ENCODE measurements at places on chromosomes 3 and 15. TPM values are rescaled to one million over a fixed set of nuclear protein-coding genes. Genes with fewer than 3 reads are reported as not detected.

Gene NFKBIZ
- total RNA-seq, result 126 TPM

Gene FBN1
- 333 TPM for total RNA-seq

Gene CHRM5
- total RNA-seq, result under 0.01 TPM

- DNase-seq, result no peak
Measured at GRCh38 chr15:51736751-51737521, 519 bp downstream of the LYSMD2 start.

GRCh38 chr3:4139462-4140140 is 163.6 kb upstream of the SETMAR start:
- DNase-seq, result no peak

GRCh38 chr15:34753236-34753894 is 1.4 kb downstream of the GJD2 start:
- DNase-seq, result peak; percentile 64

DNA sequence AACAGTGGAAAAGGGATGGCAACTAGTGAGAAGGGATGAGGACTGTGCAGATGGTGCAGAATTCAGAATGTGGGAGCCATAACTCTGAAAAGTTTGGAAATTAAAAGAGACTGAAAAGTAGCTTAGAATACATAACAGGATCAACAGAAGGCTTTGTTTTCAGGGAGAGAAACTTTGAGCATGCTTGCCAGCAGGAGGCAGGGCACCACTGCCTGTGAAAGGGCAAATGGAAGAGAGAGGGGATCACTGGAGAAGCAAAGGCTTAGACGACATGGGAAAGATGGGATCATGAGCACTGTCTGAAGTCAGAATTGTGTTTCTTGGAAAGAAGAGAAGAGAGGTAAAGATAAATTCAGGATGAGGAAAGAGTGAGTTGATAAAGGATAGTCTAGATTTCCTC is 99.6 kb downstream of the ABI3BP start:
- DNase-seq, result peak; percentile 55

DNA sequence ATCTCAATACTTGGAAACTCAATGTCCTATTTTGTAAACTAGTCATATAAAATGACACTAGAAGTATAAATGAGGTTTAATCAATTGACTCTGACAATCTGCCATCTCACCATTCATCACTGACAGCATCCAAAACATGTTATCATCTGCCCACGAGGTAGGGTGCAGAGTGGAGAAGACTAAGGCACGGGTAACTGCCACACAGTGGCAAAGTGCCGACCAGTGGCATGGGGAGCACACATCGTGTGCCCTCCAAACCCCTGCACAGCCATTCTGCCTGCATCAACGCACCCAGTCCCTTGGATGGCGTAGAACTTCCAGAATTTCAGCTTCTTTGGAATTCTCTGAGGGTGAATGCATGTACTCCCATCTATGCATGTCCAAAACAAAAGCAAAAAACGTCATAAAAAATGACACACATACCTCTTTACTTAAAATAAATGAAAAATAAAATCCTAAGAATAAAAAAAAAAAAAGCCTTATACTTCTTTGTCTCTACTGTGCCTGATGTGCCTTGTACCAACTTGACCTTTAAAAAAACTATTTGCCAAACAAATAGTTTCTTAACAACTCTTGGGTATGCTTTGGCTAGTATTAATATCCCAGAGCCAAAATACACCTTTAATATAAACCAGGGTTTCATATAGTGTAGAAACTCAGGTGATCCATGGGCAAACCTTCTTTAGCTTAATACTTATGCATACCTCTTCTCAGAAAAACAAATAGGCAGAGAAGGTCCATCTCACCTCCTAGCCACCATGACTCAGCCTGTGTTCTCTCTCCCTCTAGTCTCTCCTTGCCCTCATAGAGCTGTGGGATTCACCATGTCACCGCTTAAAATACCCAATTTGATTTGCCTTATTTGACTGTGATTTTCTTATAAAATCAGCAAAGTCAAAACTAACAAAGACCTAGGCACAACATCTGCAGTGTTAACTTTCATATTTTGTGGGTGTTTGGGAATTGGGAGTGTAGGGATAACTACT is 12.7 kb downstream of the CPOX start:
- DNase-seq, result no peak

GRCh38 chr3:44952689-44953088 is 23.3 kb downstream of the ZDHHC3 start:
- DNase-seq, result no peak

- no peak for DNase-seq
Measured at GRCh38 chr15:29051422-29051821, 165.6 kb downstream of the APBA2 start.

- no peak for DNase-seq
Measured at GRCh38 chr3:159938714-159939113, 49.9 kb upstream of the IL12A start.
